ENCODE measurements at places on chromosomes 1 and 21. TPM values are rescaled to one million over a fixed set of nuclear protein-coding genes. Genes with fewer than 3 reads are reported as not detected.

MTARC1 gene
- total RNA-seq: 2.6 TPM

RPE65 gene
- total RNA-seq: not detected

ADCY10 gene
- total RNA-seq: under 0.01 TPM

LRRC53 gene
- total RNA-seq: not detected

TMEM61 gene
- not detected for total RNA-seq

BSND gene
- not detected for total RNA-seq

VTCN1 gene
- not detected for total RNA-seq

Measured in uterine smooth muscle cell (primary cell).